Activated T-cell treated with anti-CD3 and anti-CD28 coated beads for 24 hours (primary cell): ENCODE measurements at places on chromosomes 16 and 17.

GRCh38 chr17:77712578-77712977 is 245.9 kb upstream of the TNRC6C start:
- no peak for DNase-seq

- DNase-seq = no peak
These were observed 14.7 kb downstream of the PHKB start for GRCh38 chr16:47475786-47476185.

DNA sequence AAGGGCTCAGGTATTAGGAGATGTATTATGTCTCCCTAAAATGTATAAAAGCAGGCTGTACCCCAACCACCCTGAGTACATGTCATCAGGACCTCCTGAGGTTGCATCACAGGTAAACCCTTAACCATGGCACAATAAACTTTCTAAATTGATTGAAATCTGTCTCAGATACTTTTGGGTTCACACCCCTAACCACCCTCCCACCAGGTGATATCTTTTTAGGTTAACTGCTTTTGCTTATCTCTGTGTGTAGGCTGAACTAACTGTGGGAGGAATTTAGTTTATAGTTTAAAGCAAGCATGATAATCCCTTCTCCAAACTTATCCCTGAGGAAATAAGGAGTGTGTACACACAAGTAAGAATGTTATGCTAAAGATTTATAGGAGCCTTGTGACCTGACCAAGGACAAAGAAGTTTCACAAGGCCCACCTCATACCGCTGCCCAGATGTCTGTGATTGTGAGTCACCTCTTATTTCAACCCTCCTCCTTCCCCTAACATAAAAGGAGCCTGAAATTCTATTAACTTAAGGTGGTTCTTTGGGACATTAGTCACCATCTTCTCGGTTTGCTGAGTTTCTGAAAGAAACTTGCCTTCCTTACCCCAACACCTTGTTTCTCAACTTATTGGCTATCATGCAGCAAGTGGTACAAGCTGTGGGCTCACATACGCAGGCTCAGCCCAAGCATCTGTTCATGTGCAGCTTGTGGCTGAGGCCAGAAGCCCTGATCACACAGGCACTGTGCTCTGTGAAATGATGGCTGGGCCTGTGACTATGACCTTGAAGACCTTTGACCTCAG is 11.3 kb downstream of the PRSS22 start:
- DNase-seq = no peak

- DNase-seq = no peak
These were observed 8.7 kb downstream of the ENDOV start for GRCh38 chr17:80423536-80424225.

- DNase-seq = no peak
These were observed 34.9 kb downstream of the ARHGAP17 start for GRCh38 chr16:24980077-24980793.

GRCh38 chr16:26005336-26005735 is 313.6 kb downstream of the HS3ST4 start:
- no peak for DNase-seq

DNA sequence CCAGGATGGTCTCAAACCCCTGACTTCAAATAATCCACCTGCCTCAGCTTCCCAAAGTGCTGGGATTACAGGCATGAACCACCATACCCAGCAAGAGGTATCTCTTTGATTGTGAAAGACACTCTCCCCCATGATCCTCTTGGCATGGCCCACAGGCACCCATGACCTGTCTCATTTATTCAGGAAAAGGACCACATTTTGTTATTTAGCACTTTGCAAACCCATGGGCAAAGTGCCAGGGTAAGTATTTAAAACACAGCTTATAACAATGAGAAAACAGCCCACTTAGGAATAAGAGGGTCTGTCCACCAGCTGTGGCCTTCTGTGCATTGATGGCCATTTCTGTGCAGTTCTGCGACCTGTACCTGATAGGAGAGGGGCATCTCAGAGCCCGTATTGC is 12.8 kb upstream of the AKTIP start:
- no peak for DNase-seq

GRCh38 chr16:73371584-73372319 is 323.8 kb upstream of the ZFHX3 start:
- no peak for DNase-seq

DNA sequence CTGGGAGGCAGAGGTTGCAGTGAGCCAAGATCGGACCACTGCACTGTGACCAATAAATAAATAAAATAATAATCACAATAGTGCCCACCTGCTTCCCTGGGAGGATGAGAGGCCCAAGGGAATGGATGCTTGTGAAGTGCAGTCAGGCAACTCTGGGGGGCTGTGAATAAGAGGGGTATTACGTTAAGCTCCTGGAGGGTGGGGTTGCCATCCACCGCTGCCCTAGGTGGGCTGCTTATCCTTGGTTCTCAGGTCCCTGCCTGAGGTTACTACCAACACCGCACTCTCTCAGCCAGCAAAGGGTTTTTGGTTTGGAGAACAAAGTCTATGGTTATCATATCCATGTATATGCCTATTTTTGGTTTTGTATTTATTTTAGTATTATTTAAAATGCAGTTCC is 48.6 kb upstream of the CBFA2T3 start:
- DNase-seq = no peak

DNA sequence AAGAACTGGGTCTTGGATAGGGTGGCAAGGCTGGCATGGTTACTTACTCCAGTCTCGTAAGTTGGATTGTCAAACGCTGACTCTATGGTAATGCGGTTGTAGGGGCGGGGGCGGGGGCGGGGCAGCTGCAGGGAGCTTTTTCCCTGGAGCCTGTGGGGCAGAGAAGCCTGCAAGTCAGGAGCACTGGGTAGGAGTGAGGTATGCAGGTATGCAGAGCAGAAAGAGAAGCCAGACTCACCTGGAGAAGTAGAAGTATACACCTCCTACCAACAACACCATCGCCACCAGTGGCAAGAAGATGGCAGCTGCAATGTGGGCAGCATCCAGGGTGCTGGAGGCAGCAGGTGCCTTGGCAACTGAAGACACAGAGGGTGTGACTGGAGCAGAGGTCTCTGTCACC is 4.8 kb upstream of the PHF12 start:
- DNase-seq = no peak

- DNase-seq = no peak
These were observed 2.8 kb upstream of the APPBP2 start for GRCh38 chr17:60528828-60529227.

DNA sequence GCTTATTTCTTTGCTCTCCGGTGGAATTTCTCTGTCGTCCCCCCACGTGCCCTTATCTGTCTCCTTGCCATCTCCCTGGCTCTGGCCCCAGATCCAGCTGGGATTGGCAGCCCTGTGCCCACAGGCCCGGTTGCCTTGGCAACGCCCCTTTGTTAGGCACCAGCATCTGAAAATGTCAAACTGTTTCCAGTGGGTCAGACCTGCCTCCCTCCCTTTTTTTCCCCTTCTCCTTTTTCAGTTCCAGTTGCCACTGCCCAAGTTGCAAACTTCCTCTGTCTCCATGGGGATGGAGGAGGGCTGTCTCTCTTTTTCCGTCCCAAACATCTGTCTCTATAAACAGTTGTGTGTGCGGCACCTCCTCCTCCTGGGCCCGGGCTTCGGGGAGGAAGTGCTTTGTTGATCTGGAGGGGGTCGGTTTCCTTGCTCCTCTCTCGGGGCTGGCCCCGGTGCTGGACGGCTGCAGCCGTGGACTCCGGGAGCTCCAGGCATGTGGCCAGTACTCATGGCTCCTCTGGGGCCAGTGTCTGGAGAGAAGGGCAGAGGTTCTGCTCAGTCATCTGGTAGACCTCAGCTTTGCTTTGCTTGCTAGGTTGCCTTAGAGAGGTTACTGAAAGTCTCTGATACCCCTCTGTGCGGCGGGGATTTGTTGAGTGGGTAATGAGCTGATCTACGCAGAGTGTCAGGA is 35.3 kb downstream of the SOCS3 start:
- DNase-seq = no peak

DNA sequence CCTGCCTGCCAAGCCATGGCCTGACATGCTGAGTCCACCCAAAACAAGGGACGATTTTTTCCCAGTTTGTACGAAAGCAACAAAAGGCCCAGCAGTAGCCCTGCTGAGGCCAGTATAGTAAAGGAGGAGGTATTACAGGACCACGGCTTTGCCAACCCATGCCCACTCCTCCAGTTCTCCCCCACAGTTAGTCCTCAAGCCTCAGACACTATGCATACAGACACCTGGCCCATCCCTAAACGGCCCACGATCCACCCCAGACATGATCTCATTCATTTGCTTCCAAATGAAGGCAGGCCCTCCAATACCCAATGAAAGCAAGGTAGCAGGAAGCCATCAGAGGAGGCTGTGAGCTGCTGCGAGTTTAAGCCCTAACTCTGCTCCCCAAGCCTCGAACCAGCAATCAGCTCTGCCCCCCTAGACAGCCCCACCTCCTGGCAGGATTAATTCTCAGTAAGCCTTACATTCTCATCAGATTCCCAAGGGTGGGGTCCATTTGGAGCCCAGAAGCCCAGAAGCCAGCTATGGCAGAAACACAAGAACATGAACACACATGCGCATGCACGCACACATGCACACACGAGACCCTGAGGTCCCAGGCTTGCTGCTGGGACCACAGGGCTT is 4.9 kb downstream of the HDAC5 start:
- no peak for DNase-seq

DNA sequence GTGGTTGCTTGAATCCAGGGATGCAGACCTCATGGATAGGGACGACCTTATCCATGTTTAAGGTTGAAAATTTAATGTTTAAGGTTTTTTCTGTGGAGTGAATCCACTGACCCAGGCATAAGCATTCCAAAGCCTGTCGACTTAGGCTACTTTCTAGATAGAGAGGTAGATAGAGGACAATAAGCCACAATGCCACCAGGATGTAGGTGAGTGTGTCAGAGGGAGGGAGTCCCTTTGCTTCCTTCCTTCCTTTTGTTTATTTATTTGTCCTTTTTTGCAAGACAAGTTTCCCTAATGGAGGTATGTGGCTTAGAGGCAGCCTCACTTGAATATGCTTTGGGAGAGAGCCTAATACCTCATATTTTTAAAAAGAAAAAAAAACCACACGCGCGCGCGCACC is 834.2 kb upstream of the SOX9 start:
- no peak for DNase-seq

- no peak for DNase-seq
These were observed 19.0 kb downstream of the KCNG4 start for GRCh38 chr16:84220851-84221250.

- no peak for DNase-seq
These were observed 394.0 kb downstream of the KCNJ2 start for GRCh38 chr17:70563281-70563820.

- no peak for DNase-seq
These were observed 8.5 kb downstream of the NAGPA start for GRCh38 chr16:5025171-5025632.

DNA sequence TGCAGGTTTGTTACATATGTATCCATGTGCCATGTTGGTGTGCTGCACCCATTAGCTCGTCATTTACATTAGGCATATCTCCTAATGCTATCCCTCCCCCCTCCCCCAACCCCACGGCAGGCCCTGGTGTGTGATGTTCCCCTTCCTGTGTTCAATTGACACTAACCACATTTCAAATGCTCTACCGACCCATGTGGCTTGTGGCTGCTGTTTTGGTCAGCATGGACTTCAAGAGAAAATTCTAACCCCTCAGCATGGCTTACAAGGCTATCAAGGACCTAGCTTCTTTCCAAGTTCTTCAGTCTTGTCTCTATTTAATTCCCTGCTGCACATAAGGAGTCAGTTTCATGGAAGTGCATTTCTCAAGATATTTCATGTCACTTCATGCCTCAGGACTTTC is 52.9 kb downstream of the MMD start:
- no peak for DNase-seq

DNA sequence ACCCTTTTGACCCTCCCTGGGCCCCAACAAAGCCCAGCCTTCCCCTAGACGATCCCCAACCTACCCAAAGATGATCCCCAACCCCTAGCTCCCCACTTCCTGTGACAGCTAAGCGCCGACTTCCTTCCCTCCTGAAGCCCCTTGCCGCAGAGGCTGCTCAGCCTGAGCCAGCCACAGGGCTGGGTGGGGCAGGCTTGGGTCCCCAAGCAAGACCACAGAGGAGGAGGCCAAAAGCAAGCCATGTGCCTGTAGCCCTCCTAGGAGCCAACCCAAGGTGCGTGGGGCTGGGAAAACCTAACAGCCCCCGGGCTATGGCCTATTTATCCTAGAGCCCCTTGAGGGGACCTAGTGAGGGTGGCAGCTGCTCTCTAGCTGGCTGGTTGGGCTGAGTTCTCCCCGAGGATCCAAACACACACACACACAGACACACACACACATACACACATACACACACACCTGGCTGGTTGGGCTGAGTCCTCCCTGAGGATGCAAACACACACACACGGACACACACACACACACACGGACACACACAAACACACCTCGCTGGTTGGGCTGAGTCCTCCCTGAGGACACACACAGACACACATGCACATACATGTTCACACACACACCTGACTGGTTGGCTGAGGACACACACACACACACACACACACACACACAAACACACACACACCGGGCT is 4.8 kb downstream of the ARRB2 start:
- DNase-seq = no peak

DNA sequence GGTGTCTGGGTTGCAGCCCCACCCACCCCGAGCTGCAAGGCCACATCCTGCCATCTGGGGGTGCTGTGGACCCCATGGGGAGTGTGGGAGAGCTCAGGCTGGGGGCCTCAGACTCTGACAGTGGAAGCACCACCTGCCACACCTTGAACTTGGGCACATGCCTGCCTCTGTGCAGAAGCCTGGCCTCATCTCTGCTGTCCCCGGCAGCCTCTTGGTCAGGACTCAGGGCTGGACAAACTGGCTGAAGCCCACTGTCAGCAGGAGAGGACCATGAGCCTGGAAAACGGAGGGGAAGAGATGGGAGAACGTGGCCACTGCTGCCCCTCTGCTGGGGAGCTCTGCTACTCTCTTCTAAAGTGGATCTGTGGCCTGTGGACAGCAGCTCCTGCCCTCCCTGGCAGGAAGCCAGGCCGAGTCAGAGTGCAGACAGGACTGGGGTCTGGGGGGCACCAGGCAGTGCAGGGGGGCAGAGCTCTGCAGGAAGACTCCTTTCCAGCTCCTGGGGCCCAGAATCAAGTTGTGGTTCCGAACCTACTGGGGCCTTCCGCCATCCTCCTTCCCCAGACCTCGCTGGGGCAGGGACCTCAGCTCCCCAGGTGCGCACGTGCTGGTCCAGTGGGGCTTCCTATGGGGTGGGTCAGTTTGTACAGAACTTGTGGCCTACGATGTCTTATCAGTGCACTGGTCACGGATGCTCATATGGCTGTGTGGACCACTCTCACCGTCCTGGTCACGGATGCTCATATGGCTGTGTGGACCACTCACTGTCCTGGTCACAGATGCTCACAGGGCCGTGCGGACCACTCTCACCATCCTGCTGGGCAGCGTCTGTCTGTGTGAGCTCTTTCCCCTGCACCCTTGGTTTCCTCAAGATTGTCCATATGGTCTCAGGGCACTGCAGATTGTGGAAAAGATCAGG is 207.7 kb downstream of the LAT start:
- DNase-seq = no peak

- DNase-seq = no peak
These were observed 15.1 kb downstream of the UBALD1 start for GRCh38 chr16:4599545-4599944.
